ENCODE measurements at places on chromosomes 6 and 20. TPM values are rescaled to one million over a fixed set of nuclear protein-coding genes. Genes with fewer than 3 reads are reported as not detected.

DNA sequence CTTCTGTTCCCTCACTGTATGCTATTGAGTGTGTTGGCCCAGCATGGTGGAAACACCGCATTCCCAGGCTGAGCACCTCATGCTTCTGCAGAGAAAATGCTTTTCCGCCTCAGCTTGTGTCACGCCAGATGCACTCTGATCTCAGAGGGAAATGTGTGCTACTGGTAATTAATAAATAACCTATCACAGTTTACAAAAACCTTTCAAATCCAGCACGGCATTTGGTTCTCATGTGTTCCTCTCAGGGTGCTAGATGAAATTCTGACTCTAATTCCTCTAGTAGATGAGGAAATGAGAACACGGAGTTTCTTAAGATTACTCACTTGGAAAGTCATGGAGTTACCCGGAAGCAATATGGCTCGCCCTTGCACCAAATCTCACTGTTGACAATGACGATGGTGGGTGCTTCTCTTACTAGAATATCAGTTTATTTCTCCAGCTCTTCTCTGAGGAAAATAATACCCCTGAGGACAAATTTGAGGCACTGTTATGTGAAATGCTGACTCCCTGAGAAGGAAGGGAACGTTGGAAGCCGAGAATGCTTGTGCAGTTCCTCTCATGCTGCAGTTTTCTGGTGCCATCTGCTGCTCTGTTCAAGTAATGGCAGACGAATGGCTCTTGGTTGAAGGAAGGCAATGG is 116.6 kb downstream of the RNF144B start:
- peak; percentile 93 for DNase-seq

DNA sequence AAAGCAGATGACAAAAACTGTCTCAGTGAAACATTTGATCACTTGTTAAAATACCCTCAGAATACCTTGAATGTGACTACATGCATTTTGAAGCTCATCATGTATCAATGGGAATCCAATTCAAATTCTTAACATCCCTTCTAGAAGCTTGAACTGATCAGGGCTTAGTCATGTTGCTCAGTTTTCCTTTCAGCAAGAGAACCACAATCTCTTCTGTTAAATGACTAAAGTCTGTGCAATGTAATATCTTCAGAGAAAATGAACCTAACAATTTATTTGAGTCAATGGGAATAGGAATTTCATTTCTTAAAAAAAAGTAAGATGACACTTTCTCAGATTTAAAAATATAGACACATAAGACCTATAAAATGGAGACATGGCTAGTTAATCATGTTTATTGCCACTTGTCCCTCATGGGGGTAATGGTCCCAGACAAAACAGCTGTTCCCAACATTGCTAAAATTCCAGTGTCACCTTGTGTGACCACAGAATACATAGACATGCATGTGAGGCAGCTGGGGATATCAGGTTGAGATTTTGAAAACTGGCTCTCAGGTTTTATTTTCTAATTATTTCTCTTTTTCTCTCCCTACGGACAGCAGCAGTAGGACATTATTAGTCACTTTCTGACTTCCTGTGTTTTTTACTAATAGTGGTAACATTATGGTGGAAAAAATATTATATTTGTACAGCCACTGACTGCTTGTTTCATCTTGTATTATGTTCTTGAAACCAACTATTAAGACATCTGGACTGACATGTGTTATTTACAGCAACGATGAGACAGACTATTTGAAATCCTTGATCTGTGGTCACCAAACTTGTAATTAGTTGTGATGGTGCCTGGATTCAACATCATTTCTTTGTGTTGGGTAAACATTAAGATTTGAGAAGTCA is 192.5 kb downstream of the COL9A1 start:
- DNase-seq = no peak

GRCh38 chr6:53850527-53850926 is 55.7 kb downstream of the LRRC1 start:
- no peak for DNase-seq

- peak; percentile 13 for DNase-seq
These were observed 2.9 kb upstream of the HIVEP2 start for GRCh38 chr6:142947714-142948480.

DNA sequence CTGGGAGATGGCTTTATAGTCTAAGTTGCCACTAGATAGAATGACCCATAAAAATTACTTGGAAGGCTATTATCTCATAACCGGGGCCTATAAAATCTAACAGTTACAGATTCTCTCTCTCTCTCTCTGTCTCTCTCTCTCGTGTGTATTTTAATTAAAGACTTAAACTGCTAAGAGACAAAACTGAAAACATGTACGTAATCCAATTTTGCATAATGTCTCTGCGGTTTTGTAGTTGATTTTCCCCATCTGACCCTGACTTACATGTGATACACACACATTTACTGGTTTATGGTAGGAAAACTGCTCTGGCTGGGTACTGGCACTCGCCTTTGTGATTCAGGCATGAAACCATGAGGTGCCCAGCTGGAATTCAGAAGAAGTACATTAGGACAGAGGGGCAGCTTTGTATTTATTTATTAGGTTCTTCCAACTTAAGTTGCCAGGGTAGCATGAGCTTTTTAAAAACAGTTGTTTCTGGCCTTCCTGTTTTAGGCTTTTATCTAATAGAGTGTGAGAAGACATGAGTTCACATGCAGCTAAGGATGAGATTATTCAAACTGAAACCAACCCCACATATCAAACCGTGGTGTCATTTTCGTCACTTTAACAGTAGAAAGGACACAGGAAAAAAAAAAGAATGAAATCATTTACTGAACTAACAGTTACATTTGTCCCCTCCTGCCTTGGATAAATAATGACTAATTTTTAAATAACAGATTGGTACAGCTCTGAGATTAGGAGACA is 182.5 kb downstream of the GMPR start:
- DNase-seq = no peak

- DNase-seq = no peak
These were observed 51.7 kb downstream of the PCNA start for GRCh38 chr20:5067877-5068645.

DNA sequence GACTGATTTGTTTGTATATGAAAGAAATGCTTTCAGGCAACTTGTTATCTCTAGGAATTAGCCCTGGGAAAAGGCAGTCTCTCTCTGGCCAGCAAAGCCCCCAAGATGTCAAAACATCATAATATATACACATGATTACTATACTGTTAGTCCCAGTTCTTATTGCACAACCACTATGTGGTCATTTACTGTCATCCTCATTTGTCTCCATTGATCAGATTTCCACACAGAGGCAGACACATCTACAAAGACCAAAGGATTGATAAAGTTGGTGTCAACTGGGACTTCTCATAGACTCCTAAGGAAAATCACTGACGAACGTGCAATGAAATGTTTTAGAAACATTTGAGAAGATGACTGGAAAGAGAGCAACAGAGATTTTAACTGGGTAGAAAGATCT is 71.9 kb upstream of the POPDC3 start:
- no peak for DNase-seq

GRCh38 chr20:12798286-12798685 is 210.5 kb upstream of the SPTLC3 start:
- no peak for DNase-seq

GRCh38 chr6:101716810-101717209 is 323.3 kb downstream of the GRIK2 start:
- DNase-seq = no peak

DNA sequence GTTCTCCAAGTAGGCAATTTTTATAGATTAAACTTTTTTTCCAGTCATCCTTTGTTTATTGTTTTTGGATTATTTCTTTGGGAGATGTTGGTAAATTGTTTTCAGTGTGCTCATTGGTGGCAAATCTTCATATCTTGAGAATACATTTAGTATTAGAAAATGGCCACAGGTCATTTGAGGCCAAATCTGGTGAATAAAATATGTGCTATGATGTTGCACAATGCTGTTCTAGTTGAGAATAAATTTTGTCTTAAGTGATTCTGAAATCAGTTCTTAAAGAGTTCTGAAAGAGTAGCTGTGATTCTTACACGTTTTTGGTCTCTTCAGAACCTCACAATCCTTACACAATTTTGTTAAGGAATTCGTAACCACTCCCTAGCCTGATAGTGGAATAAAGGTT is 20.1 kb downstream of the CDKAL1 start:
- no peak for DNase-seq

The VNN1 gene
- not detected for total RNA-seq

The TTI1 gene
- total RNA-seq = 31.9 TPM

The OR12D3 gene
- not detected for total RNA-seq

The ATP9A gene
- 20.3 TPM for total RNA-seq

The UNC5CL gene
- 0.16 TPM for total RNA-seq

The C6orf15 gene
- not detected for total RNA-seq

The OVOL2 gene
- not detected for total RNA-seq

The VSX1 gene
- not detected for total RNA-seq

The PBOV1 gene
- total RNA-seq = not detected

The ARMC12 gene
- not detected for total RNA-seq

Measured in SK-MEL-5 (cell line).